ENCODE measurements at places on chromosomes 6 and 20. TPM values are rescaled to one million over a fixed set of nuclear protein-coding genes. Genes with fewer than 3 reads are reported as not detected.

- no peak for DNase-seq
Observed at GRCh38 chr6:154440022-154440421, 70.5 kb downstream of the CNKSR3 start.

GRCh38 chr6:46000905-46001304 lies 14.8 kb downstream of the CLIC5 start:
- no peak for DNase-seq

DNA sequence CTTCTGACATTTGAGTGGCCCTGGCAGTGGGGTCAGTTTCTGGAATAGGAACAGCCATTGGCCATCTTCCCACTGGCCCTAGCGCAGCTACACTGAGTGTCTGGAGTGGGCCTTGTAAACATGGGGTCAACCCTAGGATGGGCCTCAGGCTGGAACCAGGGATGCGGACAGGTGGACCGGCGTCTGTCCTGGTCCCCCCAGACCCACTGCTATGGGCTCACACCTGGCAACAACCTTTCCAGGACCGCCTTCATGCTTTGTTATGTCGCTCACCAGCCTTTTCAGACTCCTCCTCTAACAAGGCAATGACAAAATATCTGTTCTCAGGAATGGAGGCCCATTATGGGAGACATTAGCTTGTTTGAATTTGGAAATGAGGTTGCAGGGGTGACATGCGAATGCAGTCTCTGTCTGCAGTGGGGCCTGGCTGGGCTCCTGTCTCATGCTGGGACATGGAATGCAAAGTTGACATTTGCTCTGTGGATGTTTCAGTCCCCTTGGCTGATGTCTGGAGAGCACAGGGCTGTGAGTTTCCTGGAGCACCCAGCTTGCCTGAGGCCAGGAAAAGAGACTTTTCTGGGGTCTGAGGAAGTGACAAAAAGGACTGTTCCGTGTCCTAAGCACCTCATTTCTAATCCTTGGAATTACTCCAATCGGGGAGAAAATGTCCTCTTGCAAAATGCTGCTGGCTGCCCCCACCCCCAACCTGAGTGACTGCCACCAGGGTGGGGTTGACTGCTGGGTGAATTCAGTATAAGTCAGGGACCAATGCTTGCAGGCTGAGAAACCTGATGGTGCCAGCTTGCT lies 98.7 kb upstream of the PMEPA1 start:
- no peak for DNase-seq

DNA sequence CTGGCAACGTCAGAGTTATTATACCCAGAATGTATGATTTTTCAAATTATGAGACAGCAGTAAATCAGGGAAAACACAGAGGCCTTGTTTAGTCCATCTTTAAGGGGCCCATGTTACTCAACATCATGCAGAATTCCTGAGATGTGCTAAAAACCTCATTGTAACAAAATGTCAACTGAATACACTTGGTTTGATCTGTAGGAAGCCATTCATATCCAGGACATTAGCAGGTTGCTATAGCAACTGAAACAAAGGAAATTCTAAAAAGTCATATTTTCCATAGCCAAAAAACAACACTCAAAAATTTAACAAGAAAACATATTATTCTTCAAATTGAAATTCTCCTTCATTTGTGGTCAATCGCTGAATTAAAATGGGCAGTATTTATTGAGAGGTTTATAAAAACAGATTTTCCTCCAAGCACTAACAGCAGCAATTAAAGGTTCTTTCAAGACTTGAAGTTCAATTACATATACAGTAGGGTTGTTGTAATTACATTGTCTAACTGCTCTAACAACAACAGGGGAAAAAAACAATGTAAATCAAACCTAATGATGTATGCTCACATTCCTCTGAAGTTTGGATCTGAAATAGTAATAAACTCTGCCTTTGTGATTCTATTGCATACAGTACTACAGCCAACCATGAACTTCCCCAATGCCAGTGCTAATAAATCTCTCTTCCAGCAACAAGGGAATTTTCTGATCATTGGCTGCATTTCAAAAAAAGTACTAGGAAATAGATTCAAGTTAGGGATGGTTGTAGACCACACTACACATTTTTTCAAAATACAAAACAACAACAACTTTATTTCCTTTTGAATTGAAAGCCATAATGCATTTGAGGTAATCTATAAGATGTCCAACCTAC lies 34.9 kb downstream of the COL12A1 start:
- DNase-seq: no peak

GRCh38 chr6:126886106-126886505 lies 232.4 kb upstream of the RSPO3 start:
- no peak for DNase-seq

GRCh38 chr6:21496196-21496595 lies 97.4 kb upstream of the SOX4 start:
- DNase-seq: no peak

Gene MTHFD1L
- 16.6 TPM for polyA plus RNA-seq
